Caki2 (cell line): ENCODE measurements at places on chromosomes 11 and 22. TPM values are rescaled to one million over a fixed set of nuclear protein-coding genes. Genes with fewer than 3 reads are reported as not detected.

DNA sequence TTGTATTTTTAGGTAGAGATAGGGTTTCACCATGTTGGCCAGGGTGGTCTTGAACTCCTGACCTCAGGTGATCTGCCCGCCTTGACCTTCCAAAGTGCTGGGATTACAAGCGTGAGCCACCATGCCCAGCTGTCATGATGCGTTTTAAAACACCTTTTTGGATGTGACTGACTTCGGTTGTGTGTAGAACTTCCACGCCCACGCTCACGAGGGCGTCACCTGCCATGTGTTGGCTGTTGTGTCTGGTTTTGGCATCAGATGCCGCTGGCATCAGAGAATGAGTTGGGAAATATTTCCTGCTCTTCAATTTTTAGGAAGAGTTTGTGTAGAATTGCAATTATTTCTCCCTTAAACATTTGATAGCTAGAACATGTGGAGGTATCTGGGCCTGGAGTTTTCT is 109.1 kb downstream of the KCNQ1 start:
- no peak for DNase-seq

DNA sequence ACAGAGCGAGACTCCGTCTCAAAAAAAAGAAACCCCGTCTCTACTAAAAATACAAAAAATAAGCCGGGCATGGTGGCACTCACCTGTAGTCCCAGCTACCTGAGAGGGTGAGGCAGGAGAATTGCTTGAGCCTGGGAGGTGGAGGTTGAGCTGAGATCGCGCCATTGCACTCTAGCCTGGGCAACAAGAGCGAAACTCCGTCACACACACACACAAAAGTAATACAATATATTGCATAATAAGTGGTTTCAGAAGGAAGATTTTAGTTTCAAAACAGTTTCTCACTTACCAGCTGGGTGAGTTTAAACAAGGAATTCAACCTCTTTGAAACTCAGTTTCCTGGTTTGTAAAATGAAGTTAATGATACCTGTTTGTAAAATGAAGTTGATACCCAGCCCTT is 32.7 kb upstream of the HTR3A start:
- no peak for DNase-seq

GRCh38 chr11:117231842-117232091 is at the start of gene PCSK7:
Gene PCSK7, minus strand, starts transcription at chr11:117232073. Its CDS starts 2,229 bp downstream, at chr11:117229844.
- DNase-seq: no peak

DNA sequence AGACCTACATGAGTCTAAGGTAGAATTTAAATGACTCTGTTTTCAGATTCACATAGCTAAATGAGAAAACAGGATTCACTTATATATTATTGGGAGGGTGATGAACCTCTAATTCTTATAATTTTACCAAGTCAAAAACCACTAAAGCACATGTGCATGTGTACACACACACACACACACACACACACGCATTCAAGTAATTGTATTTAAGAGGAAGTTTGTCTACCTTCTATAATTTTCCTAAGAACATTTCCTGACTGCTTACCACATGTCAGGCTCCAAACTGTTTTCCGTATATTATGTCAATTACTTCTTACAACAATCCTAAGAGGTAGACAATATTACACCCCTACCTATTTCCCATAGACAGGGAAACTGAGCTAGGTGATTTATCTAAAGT is 6.7 kb downstream of the RNF141 start:
- DNase-seq: no peak

Gene F2
- total RNA-seq: 0.71 TPM in 1 of 2 replicates, not detected in the other

Gene GGTLC2
- 1.8 TPM in 1 of 2 replicates, not detected in the other for total RNA-seq

Gene CATSPERZ
- not detected in 2 replicates for total RNA-seq
